ENCODE measurements at places on chromosomes 2 and 18.

- DNase-seq = no peak
Measured at GRCh38 chr2:37537316-37537715, 134.1 kb downstream of the CDC42EP3 start.

DNA sequence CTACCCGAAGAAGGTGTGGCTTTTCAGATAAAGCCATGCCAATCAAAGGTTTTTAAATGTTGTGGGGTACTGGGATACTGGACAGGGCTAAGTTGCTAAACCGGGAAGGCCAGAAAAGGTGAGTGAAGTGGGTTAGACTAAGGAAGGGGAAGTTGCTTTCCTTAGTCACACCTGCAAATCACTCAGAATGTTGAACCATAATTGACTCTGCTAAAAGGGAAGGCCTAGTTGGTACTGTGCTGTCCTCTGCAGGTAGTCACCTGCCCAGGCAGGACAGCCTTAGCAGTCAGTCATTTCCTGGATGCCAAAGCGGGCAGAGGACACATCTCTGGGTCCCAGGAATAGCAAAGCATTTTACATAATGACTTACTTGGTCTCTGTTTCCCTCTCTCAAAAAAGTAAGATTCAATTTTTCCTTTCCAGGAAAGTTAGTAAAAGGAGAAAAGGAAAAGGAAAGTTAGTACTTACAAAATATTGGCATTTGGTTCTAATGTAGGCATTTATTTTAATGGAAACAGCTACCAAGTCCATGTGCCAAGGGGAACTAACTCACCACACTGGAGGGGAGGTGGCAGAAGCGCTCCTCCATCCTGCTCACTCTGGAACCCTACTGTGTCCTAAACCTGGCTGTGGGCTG, 60.3 kb downstream of the RFTN2 start:
- DNase-seq = no peak

GRCh38 chr2:227054006-227054405, 110.0 kb downstream of the COL4A4 start:
- DNase-seq = no peak

DNA sequence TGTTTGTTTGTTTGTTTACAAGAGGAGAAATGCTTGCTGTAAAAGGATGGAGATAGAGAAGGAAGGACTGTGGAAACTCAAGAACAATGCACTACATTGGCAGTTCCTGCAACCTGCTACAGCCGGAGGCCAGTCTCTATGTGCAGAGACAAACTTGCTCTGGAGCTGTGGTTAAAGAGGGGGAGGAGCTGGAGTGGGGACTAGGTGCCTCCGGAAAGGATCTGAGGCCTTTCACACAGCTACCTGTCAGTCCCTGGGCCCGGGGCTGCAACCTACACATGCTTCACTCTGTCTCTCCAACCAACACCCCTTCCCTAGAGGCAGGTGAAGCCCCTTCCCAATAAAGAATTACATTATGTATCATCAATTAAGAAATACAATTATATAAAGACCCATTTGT, 1234.0 kb upstream of the ZEB2 start:
- DNase-seq = no peak

DNA sequence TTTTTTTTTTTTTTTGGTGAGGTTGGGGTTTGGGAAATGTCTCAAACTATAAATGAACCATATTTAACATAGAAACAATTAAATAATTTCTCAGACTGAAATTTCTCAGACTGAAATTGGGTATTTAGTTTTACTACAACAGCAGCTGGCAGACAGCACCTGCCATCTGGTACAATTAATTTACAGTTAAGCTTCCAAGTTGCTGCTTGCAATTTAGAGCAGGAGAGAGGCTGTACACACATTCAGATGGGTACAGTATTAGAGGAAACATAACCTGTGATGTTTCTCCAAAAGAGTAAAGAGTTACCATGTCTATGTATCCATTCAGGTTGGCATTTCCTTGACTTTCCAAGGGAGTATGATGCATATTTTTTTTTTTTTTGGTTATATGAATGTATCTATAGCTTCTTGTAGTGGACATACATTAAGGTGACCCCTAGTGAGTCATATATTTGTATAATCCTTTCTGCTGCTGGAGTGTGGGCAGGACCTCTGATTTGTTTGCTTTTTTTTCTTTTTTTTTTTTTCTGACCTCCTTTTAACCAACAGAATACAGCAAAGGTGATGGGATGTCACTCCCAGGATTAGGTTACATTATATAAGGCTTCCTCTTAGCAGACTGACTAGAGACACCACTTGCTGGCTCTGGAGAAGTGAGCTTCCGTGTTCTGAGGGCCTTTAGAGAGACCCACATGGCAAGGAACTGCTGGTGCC, 201.7 kb downstream of the PTH2R start:
- no peak for DNase-seq

GRCh38 chr2:187435078-187435477, 13.0 kb downstream of the CALCRL start:
- DNase-seq = no peak

- DNase-seq = no peak
Measured at GRCh38 chr2:33118651-33119050, 171.9 kb downstream of the LTBP1 start.

DNA sequence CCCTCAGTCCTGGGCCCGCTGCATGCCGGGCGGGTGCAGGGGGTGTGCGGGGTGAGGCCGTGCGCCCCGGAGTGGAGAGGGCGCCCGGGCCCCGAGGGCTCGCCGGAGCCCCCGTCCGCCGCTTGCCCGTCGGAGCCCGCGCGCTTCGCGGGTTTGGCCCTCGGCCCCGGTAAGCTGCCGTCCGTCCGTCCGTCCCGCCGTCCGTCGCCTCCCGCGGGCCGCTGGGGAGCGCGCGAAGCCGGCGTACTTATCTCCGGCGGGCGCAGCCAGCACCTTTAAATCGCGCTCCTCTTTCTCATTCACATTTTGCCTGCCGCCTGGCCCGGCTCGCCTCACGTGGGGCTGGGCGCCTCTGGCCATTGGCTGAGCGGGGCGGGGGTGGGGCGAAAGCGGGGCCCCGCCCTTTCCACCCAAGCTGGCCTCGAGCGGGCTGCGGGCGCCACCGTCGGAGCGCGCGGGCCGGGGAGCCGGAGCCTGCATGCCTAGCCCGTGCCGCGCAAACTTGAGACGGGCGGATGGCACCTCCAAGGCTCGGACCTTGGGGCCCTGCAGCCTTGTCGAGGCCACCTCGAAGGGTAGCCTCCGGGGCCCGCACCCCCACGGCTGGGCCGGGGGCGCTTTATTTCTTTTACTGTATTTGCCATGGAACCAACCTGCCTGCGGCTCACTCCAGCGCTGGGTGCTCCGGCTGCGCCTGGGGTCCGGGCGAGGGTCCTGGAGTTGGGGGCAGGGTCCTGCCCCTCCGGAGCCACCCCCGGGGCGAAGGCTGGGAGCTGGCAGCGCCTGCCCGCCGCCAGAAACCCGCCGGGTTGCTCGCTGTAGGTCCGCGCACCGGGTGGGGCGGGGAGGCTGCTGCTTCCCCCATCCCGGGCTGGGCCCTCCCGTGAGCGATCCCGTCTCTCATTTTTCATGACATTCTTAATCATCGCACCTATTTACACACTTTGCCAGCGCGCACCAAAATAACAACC, at the start of gene GBX2:
Gene GBX2 (minus strand): TSS at position 277 of the 971 bp plus-strand sequence. CDS start 415 bp downstream, outside the sequence.
- no peak for DNase-seq

DNA sequence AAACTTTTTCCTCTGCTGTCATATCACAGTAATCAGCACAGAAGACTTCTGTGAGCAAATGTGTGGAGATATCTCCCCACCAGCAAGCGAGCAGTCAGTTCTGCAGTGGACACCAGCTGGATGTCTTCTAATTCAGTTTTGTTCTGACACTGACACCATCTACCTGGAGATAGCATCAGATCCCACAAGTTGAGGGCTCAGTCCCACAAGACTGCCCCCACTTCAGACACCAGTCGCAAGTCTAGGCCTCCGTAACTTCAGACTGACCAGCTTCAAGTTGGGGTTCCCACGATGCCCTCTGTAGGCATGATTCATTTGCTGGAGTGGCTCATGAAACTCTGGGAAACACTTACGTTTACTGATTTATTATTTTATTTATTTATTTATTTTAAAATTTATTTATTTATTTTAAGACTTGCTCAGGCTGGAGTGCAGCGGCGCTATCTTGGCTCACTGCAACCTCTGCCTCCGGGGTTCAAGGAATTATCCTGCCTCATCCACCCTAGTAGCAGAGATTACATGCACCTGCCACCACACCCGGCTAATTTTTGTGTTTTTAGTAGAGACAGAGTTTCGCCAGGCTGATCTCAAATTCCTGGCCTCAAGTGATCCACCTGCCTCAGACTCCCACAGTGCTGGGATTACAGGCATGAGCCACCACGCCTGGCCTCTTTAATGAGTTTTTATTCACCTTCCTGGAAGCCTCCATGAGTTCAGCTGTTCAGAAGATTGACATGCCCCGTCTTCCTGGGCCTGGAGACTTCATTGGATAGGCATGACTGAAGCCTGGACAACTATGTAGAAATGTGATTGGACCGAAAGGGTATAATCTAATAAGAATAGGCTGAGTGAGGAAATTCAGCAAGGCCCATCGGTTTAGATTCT, 55.7 kb downstream of the PAPOLG start:
- no peak for DNase-seq

DNA sequence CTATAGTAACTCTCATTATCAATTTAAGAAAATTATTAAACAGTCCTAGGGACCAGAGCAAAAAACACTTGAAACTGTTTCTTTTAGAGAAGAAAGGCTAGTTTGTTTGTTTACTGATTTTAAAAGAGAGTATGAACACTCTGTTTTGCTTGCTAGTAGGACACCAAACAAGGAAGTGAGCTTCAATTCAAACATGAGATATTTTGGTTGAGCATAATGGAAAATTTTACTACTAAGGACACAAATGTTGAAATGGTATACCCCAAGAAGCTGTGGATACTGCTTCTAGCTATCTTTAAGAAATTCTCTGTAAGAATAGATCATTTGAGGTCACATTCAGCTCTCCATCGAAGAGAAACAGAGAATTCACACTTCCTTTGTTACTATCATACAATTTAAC, 216.3 kb upstream of the SMAD7 start:
- DNase-seq = no peak

DNA sequence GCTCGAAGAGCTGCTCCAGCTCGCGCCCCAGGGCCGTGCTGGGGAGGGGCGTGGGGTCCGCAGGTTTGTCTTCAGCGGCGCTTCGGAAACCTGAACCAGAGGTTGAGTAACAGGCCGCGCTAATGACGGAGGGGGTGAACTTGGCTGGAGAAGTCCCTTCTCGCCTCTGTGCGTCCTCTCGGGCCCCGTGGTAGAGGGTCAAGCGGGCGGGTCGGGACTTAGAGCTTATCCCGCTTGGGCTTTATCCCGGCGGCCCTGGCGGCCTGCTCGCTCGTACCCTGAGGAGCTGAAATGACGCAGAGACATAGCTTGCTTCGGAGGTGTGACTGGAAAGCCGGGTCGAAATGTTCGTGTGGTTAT, 479 bp downstream of the RNMT start:
- DNase-seq = peak; percentile 45

DNA sequence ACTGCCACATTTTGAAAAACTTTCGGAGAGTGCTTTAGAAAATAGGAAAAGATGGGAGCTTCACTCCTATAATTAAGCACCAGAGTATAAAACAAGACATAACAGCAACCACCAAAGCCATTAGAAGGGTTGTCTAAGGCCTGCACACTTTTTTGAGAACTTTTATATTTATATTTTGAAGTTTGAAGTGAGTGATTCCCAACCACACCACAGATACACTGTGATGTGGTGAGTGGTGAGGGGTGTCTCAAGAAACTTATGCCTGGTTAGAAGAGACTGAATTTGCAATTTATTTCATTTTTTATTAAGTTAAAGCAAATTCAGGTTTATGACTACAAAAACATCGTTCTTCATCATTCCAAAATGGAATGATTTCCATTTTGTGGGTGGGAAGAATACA, 161.9 kb downstream of the DNAH6 start:
- no peak for DNase-seq

- DNase-seq = no peak
Measured at GRCh38 chr18:44513233-44513632, 167.5 kb upstream of the SETBP1 start.

DNA sequence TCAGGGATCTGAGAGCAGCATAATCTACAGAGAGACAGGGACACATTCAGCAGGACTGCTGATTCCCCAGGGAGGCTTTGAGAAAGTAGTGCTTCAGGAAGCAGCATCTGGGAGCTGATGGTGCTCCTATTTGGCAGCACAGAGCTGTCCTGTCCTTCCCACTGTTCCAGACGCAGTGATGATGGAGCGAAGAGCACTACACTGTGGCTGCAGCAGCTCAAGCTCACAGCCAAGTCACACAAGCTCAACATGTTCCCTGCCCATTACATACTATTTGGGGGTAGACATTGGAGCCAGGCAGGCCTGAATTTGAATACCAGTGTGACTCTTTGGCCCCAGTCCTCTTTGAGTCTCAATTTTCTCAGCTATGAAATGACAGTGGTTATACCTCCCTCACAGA, 15.2 kb upstream of the GALM start:
- DNase-seq = no peak

DNA sequence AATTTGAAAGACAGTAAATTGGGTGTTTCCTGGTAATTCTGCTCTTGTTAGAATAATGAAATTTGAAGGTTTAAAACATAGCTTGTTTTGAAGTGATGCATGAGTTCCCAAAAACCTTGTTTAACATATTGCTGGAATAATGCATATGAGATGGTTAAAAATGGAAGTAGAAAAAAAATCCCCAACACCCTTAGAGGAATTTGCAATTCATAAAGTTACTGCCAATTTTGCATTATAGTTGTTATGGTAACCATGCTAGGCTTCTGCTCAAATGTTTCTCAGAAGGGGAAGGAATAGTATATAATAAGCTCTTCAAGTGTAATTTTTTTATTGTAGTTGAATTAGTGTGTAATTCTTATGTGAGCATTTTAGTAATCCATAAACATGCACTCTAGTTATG, 49.1 kb downstream of the FASTKD2 start:
- no peak for DNase-seq

DNA sequence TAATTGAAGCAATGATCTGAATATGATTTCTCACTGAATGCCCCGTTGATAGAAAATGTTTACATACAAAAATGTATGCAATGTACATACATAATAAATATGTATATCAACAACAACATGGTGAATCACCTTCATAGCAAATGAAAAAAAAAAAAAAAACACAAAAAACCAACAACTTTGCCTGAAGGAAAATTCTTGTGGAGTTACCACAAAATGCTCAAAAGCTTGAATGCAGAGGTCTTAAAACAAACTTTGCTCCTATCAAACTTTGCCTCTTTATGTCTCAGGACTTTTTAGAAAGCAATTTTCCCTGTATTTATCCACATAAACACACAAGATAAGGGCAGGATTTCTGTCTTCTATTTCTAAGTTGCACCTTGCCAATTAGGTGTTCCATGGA, 92.9 kb upstream of the SIX2 start:
- no peak for DNase-seq

DNA sequence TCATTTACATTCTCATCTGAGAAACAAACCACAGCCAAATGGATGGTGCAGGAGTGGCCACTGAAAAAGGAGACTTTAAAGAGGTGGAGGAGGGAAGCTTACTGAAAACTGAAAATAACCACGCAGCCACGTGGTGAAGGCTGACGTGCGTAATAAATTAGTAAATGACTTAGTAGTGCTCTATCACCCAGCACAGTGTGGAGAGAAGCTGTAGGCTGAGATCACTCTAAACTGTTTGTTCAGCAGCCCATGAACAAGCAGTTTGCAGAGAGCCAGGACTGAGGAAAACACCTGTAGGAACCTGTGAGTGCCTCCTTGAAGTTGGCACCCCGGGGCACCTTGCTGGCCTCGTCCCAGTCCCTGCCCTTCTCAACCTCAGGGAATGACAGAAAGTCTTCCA, 193.0 kb downstream of the TXNL1 start:
- no peak for DNase-seq

GRCh38 chr2:5706717-5707455, 14.7 kb downstream of the SOX11 start:
- DNase-seq = no peak

All from activated CD8-positive, alpha-beta T cell treated with anti-CD3 and anti-CD28 coated beads, Interleukin-2, amount 10 ng/mL, durations not matched to agents 7 days and 5 days (primary cell).